ENCODE measurements at places on chromosomes 3 and 15.

DNA sequence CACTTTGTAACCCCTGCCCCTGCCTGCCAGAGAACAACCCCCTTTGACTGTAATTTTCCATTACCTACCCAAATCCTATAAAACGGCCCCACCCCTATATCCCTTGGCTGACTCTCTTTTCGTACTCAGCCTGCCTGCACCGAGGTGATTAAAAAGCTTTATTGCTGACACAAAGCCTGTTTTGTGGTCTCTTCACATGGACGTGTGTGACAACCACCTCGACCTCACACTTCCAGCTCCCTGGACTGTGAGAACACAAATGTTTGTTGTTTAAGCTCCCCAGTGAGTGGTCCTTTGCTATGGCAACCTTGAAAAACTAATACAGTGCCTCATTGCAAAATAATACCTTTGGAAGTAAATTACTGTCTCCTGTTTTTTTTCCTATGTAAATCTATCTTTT lies 299.2 kb upstream of the POU1F1 start:
- no peak for DNase-seq

DNA sequence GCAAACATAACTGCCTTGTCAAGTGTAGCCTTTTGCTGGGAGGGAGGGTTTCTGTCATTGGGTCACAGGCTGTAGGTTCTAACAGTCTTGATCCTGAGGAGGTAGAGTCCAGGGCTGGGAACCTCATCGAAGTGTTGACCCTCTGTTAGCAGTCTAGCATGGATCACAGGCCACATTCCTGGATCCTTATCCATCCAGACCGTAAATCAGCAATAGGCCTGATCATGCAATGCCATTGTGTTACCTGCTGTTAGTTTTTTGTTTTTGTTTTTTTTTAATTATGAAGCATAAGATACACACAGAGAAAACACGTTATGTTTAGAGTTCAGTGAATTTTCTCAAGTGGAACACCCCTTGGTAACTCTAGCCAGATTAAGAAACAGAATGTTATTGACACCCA lies 282.0 kb upstream of the TPM1 start:
- DNase-seq, result no peak

GRCh38 chr3:174251681-174252080 lies 607.5 kb upstream of the NAALADL2 start:
- DNase-seq, result no peak

GRCh38 chr3:149120051-149120972 lies 9.1 kb upstream of the HPS3 start:
- no peak for DNase-seq

DNA sequence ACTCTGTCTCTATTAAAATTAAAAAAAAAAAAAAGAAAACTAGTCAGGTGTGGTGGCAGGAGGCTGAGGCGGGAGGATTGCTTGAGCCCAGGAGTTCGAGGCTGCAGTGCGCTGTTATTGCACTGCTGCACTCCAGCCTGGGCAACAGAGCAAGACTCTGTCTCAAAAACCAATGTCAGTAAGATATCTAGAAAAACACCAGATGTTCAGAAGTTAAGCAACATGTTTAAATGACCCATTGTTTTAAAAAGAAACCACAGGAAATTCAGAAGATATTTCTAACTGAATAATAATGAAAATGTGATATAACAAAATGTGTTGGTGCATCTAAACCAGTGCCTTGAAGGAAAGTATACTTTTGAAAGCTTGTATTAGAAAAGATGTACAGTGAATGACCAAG lies 203.4 kb upstream of the CGNL1 start:
- no peak for DNase-seq

DNA sequence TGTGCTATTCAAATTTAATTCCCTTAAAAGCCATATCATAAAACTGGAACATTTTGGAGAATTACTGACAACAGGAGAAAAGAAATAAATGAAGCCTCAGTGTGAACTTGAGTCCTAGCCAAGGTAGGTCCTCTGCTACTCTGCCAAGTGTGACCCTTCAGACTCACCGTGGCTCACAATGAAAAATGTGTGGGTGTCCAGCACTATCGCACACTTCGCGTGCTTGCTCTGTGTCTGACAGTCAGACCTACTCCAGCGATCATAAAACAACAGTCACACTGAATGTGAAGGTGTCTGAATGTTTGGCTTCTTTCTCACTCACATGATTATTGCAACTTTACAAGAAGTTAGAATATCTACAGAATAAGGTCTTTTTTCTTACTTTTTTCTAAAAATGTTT lies 65.8 kb upstream of the TRA2B start:
- no peak for DNase-seq

GRCh38 chr15:34012461-34013028 lies 26.5 kb downstream of the AVEN start:
- DNase-seq, result no peak

GRCh38 chr3:180078592-180078991 lies 41.9 kb upstream of the PEX5L start:
- no peak for DNase-seq

GRCh38 chr15:77543159-77543882 lies 89.4 kb downstream of the LINGO1 start:
- DNase-seq, result peak; percentile 47

DNA sequence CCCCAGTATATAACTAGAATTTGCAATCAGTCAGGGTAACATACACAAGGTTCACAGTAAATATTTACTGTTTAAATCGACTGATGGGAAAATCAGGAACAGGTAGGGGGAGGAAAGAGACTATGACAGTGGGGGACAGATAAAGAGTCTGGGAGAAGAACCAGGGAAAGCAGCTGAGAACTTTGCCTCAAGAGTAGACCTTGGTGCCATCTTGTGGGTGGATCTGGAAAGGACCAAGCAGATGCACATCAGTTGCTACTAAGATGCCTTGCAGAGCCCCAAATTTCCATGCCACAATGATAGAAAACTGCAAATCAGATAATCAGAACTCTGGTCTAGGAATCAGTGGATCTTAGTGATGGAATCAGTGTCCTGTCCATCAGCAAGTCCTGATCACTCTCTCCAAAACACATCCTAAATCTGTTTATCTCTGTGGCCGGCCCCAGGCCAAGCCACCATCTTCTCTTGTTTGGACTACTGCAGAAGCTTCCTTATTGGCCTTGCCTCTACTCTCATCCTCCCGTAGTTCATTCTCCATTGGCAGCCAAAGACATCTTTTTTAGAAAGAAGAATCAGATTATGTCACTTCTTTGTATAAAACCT lies 62.7 kb downstream of the PDE8A start:
- DNase-seq, result no peak

- no peak for DNase-seq
These were observed 164.5 kb downstream of the PTPRG start for GRCh38 chr3:61725851-61726333.

GRCh38 chr15:44163370-44163769 lies 31.7 kb downstream of the FRMD5 start:
- no peak for DNase-seq

DNA sequence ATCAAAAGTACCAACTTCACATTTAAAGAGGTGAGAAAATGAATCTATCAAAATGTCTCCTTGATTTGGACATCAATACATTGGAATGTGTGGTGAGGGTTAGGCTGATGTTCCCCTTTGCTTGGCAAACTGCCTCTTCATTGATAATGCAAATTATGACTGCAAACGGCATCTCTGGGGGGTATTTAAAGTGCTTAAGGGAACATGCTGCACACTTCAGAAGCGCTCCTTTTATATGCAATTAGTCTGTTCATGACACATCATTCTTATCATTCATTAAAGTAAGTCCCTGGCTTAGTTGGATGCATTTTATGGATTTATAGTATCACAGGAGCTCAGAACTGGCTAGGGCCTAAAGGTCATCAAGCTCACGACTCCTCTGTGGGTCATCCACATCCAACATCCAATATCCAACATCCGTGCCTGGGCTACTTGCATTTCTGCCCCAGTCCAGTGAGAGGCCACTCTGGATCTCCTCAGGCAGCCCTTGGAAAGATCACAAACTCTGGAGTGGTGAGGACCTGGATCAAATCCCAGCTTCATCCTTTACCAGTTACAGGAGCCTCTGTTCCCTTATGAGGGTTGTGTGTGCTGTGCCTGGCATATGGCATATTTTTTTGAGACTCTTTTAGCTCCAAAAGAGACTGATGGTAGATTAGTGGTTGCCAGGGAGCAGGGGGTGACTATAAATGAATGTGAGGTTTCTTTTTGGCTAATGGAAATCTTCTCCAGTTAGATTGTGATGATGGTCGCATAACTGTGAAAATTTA lies 136.8 kb upstream of the FOXB1 start:
- no peak for DNase-seq

Measured in activated T-helper 1 cell treated with anti-CD3 and anti-CD28 coated beads, Interleukin-2, amount 50 U/mL, for 16 hours (primary cell).